ENCODE measurements at places on chromosomes 5 and 9.

DNA sequence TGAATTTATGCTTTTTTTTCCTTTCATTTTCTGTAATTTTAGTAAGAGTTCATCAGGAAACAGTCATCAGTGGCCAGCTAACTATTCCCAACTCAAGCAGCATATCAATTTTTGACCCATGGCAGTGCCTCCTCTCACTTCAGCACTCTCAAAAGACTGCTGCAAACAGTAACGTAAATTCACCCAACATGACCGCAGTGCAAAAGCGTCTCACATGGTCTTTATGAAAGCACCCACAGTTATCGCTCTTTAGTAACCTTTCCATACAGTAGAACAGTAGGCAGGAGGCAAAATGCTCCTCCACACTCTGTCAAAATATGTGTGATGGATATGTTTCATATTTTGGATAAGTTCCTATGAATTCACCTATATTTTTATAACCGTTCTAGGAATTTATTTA lies 48.6 kb downstream of the PARP8 start:
- no peak for DNase-seq

DNA sequence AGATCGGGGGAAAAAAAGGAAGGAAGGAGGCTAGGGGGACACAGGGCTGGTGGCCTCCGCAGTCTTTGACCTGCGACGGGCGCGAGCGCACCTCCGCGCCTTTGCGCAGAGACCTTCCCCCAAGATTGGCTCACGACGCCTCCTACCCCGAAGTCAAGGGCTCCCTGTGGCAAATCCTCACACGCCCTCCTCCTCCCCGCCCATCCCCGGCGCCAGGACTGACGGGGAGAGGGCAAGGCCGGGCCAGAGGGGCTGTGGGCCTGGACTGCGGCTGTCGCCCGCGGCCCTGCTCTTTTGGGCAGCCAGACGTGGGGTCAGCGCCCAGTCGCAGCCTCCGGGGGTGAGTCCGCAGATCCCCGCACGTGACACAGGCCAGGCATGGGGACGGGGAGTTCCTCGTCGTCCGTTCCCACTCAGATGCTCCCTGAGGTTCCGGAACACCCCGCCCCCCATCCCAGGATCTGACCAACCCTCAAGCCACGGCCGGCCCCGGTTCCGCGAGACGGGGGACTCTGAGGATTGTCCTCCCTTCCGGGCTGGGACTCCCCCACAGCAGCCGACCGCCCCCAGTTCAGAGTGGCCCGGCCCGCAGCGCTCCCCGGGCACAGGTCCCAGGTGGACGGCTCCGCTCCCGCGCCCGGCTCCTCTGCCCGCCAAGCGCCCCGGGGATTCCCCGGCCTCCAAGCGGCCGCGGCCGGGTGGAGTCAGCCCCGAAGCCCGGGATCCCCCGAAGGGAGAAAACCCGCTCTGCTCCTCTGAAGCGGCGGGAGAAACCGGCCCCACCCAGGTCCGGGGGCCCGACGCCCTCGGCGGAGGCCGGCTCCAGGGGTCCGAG lies 543 bp upstream of the ANKRD33B start:
- peak; percentile 45 for DNase-seq

DNA sequence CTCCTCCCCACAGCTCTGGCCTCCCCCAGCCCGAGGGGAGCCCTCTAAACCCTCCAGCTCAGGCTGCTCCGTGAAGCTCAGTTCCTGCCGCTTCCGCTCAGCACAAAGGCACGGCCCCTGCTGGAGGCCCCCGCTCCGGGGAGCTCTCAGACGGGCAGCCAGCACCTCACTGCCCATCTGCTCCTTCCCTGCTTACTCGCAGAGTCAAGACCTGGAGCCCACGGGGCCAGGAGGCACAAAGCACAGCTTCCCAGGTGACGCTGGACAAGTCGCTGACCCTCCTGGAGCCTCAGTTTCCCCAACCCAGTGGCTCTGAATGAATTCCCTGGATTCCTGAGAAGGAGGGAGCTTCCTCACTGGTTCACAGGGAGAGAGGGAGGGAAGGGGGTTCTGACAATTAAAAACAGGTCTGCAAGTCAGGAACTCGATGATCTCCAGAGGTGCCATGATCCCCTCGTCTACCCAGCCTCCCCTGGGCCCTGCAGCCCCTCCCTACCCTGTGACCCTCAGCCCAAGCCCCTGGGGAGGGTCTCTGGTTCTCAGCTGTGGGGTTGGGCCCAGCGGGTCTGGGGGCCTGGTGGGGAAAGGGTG lies 36.2 kb downstream of the VAV2 start:
- DNase-seq = peak; percentile 17

DNA sequence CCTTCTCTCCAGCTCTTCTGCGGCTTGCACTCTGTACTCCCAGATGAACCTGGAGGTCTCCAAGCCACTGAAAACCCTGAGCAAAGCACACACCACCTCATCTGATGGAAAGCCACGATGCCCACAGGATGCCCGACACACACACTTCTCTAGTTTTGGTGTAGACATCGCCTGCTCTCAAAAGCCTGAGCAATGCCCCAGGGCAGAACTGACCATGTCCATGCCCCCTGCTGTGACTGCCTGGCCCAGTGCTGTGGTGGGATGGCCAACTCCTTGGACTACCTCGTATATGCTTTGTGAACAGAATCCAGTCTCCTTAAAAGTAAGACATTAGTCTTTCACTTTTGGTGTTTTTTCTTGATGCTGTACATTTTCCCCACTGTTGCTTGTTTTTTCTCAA lies 81.2 kb downstream of the SPTLC1 start:
- no peak for DNase-seq

DNA sequence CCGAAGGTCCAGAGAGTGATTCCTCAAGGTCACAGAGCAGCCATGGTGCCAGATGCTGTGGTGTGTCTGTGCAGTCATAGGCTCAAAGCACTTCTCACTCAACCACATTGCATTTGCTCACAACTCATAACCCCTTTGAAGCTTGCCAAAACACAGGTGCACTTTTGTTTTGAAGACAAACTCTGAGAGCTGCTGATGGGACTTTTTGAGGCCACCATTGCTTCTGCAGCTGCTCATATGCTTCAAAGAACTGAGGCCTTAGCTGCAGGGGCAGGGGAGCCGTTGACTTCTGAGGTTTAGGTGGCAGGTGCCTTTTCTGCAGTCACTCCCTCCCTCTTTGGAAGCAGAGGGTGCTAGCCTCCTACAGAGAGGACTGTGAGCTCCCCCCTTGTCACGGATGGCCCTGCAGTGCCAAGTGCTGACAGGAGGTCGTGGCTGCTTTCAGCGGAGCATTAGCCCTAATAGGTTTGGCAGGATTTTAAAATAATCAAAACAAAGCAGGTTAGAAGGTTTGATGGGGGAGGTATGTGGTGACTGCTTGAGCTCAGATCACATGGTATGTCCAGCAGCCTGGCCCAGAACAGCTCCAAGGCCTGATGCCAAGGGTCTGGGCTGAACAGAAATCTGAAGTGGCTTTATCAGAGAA lies 232.1 kb downstream of the MAN2A1 start:
- DNase-seq = peak; percentile 25

- no peak for DNase-seq
Measured at GRCh38 chr5:126023994-126024441, 399.2 kb upstream of the GRAMD2B start.

DNA sequence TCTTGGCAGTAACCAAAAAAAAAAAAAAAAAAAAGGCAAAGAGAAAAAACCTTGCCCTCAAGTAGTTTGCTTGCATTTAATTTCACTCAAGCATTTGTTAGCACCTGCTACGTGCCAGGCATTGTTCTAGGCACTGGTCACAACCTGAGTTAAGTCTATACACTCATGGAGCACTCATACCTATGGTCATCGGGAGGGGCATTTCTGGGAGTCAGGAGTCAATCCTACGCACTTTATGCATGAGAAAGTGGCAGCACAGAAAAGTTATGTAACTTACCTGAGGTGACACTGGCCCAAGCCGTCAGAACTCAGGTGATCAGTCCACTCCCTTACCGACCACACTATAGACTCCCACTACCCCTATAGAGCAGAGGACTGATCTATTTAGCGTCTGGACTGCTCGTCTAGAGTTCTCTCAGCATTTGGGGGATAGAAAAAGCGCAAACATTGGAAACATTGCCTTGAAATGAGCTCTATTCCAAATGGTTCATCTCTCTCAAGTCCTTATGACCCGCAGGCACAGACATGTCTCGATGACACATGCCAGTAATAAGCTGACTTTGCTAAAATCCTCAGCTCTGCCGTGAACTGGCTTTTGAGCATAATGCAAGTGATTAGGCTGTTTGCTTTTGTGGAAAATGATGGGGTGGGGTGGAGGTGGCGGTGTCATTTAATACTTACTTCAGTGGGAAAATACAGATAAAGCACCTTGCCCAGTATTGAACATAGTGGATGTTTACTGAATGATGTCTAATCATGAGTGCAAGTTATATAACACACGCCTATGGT lies 160.2 kb downstream of the ARHGEF28 start:
- no peak for DNase-seq

- DNase-seq = no peak
Measured at GRCh38 chr5:73979321-73979720, 353.3 kb downstream of the ARHGEF28 start.

DNA sequence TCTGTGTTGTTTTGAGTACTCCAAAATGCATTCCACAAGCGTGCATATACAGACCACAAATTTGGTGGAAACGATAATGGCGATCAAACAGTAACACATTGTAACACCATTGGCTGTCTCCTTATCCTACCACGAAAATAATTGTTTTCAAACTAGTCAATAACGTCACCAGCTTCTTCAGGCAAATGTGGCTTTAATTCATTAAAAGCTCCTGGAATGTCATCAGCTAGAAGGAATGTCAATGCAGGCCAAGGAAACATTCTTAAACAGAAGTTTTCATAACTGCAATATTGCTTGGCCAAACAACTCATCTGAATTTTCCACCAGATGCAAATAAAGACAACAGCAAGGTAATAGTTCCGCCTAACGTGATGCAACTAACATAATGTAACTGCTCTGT lies 71.6 kb upstream of the XPA start:
- DNase-seq = no peak

DNA sequence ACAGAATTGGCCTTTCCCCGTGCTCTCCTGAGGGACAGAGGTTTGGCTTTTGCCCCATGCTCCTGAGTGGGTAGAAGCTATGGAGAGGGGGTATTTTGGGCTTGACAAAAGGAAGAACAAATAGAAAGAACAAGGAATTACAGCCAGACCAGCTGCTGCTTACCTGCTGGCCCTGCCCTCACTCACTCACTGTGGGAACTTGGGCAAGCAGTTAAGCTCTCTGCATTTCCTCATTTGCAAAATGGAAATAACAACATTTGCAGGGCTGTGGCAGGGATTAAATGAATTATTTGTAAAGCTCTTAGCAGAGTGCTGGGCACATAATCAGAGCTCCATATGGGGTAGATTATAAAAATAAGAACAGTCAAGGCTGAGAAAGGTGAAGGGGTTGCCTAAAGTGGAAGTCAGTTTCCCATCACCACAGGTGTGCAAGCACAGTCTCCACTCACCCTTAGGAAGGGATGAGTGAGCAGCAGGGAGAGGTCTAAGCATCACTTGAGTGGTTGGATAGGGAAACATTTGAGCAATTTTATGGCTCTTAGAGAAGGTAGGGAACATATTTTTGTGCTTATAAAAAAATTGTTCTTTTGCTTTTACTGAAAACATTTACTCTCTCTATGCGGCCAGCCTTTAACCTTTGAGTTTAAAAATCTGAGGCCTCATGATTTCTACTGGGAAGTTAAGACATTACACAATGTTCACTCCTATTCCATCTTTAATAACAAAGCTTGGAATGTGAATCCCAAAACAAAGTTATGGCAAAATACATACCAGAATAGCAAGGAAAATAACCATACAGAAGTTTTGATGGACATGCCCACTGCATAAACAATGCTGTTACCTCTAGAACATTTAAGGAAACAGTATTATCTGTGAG lies 42.8 kb upstream of the LHFPL2 start:
- no peak for DNase-seq
